ENCODE measurements at places on chromosomes 2 and 18. TPM values are rescaled to one million over a fixed set of nuclear protein-coding genes. Genes with fewer than 3 reads are reported as not detected.
A peak's percentile ranks its signal among the peaks of the same experiment; 100 is the strongest.

GRCh38 chr2:237733677-237734300 lies 64.8 kb upstream of the RBM44 start:
- no peak for DNase-seq

DNA sequence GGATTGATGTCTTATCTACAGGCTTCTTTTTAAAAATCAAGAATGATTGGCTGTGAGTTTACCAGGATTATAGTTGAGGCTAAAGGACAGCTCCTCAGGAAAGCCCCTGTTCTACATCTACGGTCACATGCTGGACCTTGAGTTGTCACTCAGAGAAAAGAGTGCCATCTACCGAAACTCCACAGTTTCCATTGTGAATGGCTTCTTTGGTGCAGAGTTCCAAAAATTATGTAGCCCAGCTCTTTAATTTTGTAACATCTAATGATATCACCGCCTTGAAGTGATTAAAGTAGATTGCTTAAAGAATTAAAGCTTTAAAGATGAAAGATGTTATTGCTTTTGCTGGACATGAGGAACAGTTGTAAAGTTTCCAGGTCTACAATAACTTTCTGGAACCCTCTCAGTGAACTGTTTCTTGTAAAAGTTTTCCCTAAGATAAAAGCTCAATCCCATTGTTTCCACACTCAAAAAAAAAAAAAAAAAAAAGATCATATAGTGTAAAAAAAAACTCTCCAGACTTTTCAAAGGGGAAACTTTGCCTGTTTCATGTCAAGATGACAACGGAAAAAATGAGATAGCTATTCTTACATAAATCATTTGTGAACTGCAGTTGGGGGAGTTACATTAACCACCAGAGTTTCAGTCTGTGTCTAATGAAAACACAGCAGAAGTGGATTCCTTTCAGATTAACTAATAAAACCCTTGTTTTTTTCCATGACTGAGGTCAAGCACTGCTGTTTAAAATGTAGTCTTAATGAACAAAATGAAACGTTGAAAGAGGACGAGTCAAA lies 4.3 kb downstream of the COL3A1 start:
- DNase-seq: peak; percentile 94

GRCh38 chr2:197211881-197212342 lies 98.7 kb downstream of the ANKRD44 start:
- DNase-seq: no peak

GRCh38 chr2:1350111-1350510 lies 63.2 kb upstream of the TPO start:
- DNase-seq: no peak

CYP26B1 gene
- 14.5 TPM for polyA plus RNA-seq

DNA sequence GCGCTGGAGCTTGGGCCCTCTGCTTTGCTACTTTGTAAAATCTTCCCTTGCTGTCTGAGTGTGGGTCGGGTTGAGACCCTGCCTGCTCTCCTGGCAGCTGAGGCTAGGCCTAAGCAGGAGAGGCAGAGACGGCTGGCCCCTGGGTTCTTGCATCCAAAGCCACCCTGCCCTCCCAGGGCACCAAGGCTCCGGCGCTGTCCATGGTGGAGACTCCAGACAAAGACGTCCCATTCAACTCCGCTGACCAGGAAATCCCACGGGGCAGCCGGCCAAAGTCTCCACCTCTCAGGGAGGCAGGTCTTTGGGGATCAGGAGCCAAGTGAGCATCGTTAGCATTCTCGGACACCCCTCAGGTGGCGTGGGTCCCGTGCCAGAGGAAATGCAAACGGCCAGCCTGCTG lies 2.6 kb upstream of the PRLH start:
- DNase-seq: peak; percentile 39

- peak; percentile 8 for DNase-seq
Observed at GRCh38 chr2:86518481-86518880, 44.8 kb downstream of the CHMP3 start.

GRCh38 chr18:40613721-40614120 lies 1341.3 kb upstream of the PIK3C3 start:
- peak; percentile 91 for DNase-seq

- no peak for DNase-seq
Observed at GRCh38 chr2:67899187-67899586, 163.6 kb downstream of the C1D start.

COL5A2 gene
- 487 TPM for polyA plus RNA-seq

DNA sequence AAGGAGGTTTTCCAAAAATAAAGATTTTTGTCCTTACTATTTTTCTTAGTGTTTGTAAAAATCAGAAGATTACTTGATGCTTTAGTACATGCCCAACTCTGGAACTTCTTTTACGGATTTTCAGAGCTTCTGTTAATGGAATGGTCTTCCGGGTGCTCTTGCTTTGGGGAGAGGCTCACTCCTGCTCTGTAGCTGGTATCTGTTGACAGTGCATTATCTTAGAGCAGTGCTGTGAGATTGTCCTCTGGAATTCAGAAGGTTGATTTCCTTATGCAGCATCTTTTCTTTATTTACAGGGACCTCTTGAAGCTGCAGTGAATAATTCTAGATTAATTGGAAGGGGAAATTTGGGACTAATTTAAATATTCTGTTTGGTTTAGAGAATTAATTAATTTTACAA lies 4.6 kb downstream of the MAPRE2 start:
- DNase-seq: no peak

GRCh38 chr2:203471323-203471722 lies 63.8 kb downstream of the RAPH1 start:
- DNase-seq: no peak

DNA sequence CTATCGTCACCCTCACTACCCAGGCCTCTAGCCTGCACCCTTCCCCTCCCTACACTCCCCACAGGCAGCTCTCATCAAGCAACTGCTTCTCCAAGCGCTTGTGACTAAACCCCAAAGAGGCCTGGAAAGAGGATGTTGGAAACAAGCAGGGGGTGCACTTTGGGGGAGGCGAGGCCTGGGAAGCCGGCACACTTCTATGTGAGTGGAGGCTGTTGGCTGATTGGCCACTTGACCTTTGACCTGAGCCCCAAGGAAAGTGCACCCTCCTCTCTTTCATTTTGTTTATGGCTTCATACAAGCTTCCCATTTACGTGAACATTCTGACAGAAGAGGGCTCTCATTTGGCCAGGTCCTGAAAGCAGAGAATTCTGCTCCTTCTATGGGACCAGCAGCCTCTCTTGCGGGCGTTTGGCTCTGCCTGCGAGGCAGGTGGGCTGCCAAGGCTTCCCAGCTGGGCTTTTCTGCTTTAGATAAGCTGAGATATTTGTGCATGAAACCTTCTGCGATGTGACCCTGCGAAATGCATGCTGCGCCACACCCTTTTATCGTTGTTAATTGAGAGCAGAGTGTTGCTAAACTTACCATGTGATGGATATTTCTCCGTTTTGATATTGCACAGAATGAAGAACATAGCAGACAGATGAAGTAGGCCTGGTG lies 134.8 kb upstream of the NCK2 start:
- no peak for DNase-seq

GRCh38 chr2:136117391-136117841 lies 533 bp downstream of the CXCR4 start:
- peak; percentile 69 for DNase-seq

TEKT4 gene
- not detected for polyA plus RNA-seq

DNA sequence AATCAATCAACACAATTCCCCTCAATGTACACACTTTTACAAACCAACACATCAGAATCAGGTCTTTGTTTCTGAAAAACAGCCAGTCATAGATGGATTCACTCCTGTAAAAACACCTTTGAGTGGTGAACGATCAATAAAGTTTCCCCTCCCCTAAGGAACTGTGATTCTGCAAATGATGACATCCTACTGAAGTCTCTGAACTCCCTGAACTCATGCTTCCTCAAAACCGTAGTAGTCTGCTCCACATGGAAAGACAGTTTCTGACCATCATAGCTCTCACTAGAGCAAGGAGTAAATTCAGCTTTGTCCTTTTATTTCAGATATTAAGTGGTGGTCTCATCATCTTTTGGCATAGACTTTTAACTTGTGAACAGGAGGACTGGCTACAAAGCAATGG lies 43.5 kb upstream of the ACTR3 start:
- DNase-seq: no peak

- no peak for DNase-seq
Observed at GRCh38 chr2:124193706-124194105, 168.6 kb downstream of the CNTNAP5 start.

- no peak for DNase-seq
Observed at GRCh38 chr2:233992513-233993217, 57.8 kb upstream of the SPP2 start.

- DNase-seq: peak; percentile 75
Observed at GRCh38 chr2:128389388-128390086, 70.9 kb upstream of the HS6ST1 start.

BUB1 gene
- polyA plus RNA-seq: 11.9 TPM

Measured in muscle of leg (tissue), 16 donors.